DMS 273 treated with DMSO at 0.1 percent for 48 hours (cell line): ENCODE measurements at places on chromosomes 5 and 9.

DNA sequence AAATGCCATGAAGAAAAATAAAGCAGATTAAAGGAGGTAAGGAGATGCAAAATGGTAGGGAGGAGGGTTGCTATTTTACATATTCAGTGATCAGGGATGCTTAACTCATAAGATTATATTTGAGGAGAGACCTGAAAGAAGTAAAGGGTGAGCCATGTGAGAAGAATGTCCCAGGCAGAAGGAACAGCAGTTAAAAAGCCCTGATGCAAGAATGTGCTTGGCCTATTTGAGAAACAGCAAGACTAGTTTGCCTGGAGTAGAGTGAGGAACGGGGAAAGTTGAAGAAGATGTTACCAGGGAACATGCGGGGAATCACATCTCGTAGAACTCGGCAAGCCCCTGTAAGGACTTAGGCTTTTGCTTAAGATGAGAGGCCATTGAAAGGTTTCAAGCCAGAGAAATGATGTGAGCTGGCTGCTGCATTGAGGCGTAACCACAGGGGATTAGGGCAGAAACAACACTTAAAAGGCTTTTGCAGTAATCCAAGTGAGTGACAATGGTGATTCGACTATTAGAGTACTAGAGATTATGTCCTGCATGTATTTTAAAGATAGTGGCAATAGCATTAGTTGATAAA lies 198.7 kb downstream of the VPS13A start:
- DNase-seq = no peak

GRCh38 chr9:14021871-14022525 lies 291.9 kb downstream of the NFIB start:
- DNase-seq = no peak

DNA sequence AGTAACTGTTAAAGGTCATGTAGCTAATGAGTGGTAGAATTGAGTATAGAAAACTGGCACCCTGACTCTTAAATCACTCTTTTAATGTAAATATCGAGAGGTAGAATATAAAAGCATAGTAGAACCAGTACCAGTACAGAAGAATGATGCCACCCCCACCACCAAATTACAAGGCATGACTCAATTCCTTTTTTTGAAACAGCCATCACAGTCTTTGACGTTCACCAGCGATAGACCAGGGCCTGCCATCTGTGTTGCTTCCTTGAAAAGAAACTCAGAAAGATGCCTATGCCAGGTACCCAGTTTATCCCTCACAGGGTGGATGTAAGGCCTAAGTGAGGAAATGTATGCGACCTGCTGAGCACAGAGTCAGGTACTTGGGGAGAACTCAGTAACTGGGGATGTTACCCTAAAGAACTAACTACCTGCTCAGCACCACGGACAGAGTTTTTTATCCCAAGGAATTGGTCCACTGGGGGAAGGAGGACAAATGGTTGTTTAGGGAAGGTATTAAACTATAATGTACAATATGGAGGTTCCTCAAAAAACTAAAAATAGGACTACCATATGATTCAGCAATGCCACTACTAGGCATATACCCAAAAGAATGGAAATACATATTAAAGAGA lies 116.5 kb downstream of the BRINP1 start:
- no peak for DNase-seq

GRCh38 chr5:150674341-150674821 lies 13.3 kb downstream of the MYOZ3 start:
- no peak for DNase-seq

GRCh38 chr5:99122976-99123375 lies 194.2 kb upstream of the CHD1 start:
- no peak for DNase-seq

DNA sequence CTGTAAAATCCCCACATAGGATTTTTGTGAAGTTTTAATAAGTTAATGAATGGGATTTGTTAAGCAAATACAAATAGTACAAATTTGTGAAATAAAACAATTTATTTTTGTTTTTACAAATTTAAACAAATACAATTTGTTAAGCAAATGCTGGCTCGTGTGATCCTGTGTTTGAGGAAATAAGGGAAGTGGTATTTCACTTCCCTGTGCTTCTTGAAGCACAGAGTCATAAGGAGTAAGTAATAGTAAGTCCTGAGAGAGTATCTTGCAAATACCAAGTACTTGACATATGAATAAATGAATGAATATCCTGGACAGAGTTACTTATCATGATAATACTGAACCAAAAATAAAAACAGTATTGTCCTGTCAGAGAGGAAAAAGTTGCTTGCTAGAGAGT lies 9.1 kb downstream of the SMIM3 start:
- DNase-seq = no peak

GRCh38 chr9:96079779-96080178 lies 204.3 kb downstream of the ERCC6L2 start:
- DNase-seq = no peak

- DNase-seq = no peak
Measured at GRCh38 chr9:73841018-73841417, 656.1 kb upstream of the RORB start.

- DNase-seq = no peak
Measured at GRCh38 chr5:107263387-107264018, 407.2 kb downstream of the EFNA5 start.

DNA sequence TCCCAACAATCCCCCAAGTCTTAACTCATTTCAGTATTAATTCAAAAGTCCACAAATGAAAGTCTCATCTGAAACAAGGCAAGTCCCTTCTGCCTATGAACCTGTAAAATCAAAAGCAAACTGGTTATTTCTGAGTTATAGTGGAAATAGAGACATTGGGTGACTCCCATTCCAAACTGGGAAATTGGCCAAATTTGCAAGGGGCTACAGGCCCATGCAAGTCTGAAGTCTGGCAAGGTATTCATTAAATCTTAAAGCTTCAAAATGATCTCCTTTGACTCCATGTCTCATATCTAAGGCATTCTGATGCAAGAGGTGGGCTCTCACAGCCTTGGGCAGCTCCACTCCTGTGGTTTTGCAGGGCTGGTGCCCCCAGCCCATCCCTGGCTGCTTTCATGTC lies 167.9 kb downstream of the HTR1A start:
- no peak for DNase-seq

- no peak for DNase-seq
Measured at GRCh38 chr9:105093685-105094084, 150.8 kb upstream of the SLC44A1 start.
